ENCODE measurements at places on chromosomes 16 and 17.

DNA sequence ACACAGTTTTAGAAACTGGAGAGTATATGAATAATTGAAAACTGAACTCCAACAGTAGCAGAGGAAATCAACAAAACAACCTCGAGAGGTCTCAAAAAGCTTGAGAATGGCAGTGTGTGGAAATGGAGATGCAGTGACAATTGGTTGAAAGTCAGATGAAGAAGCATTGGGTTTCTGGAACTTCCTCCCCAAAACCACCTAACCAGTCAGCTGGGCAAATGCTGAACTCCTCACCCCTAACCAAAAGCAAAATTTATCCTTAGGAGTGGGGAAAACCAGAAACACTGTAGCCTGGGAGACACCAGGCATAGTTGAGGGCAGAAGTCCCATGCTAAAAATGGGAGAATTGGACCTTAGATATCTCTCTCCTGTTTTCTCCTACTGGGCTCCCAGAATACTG lies 109.9 kb downstream of the TANC2 start:
- no peak for DNase-seq

GRCh38 chr17:56610321-56610720 lies 16.8 kb downstream of the NOG start:
- no peak for DNase-seq

DNA sequence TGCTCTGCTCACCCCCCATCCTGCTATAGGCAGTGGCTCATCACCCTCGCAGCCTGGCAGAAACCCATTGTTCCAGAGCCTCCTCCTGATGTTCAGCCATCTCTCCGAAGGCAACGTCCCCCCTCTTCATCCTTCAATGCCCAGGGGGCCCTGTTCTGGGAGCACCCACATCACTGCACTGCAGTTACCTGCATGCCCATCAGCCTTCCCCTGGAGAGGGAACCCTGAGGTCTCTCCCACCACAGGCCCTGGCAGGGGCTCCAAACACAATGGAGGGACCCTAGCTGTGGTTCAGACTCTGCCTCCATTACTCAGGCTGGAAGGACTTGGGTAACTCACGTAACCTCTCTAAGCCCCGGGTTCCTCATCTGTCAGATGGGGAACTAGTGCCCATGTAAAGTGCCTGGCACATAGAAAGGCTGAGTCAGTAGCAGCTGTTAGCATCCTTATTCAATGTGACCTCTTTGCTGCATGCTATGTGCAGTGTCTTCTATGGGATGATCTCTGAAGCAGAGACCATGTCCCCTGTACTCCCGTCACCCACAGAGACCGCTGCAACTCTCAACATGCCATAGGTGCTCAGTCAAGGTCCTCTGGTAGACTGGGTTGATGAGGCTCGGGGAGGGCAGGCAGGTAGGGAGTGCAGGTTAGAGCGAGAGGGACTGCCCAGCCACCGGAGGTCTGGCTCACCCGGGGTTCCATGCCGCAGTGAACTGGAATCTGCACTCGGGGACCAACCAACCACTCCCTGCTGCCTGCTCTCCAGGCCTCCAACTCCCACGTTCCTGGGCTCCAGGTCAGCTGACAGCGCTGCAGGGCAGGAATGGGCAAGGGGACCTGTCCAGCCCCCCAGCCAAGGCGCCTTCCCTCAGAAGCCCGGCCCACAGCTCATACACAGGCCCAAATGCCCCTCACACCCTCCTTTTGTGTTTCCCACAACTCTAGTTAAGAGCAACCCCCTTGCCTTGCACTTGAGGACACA lies 233.2 kb downstream of the ZNF423 start:
- DNase-seq = no peak

- DNase-seq = peak; percentile 5
Measured at GRCh38 chr16:56013962-56014552, 138.9 kb upstream of the CES5A start.

- DNase-seq = no peak
Measured at GRCh38 chr17:65307961-65308316, 170.8 kb downstream of the RGS9 start.

DNA sequence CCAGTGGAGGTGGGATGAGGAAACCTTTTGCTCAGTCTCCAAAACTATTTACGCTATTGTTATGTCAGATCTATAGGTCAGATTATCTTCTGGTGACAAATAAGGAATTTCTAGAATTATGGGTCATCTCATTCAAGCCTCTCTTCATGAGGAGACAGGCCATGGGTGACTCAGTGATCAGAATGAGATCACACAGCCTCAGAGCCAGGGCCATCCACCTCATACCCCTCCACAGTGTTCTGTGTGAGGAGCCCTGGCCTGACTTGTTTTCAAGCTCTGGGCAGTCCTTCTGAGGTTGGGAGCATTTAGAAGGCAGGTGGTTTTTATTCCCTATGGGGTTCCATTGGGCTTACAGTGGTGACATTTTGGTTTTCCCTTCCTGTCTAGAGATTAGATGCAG lies 26.5 kb downstream of the YPEL2 start:
- DNase-seq = no peak

- DNase-seq = no peak
Measured at GRCh38 chr16:12255473-12255872, 278.9 kb downstream of the SNX29 start.

GRCh38 chr17:7094652-7095019 lies 14.6 kb upstream of the CLEC10A start:
- DNase-seq = no peak

- no peak for DNase-seq
Measured at GRCh38 chr16:22970209-22970865, 156.4 kb downstream of the HS3ST2 start.

DNA sequence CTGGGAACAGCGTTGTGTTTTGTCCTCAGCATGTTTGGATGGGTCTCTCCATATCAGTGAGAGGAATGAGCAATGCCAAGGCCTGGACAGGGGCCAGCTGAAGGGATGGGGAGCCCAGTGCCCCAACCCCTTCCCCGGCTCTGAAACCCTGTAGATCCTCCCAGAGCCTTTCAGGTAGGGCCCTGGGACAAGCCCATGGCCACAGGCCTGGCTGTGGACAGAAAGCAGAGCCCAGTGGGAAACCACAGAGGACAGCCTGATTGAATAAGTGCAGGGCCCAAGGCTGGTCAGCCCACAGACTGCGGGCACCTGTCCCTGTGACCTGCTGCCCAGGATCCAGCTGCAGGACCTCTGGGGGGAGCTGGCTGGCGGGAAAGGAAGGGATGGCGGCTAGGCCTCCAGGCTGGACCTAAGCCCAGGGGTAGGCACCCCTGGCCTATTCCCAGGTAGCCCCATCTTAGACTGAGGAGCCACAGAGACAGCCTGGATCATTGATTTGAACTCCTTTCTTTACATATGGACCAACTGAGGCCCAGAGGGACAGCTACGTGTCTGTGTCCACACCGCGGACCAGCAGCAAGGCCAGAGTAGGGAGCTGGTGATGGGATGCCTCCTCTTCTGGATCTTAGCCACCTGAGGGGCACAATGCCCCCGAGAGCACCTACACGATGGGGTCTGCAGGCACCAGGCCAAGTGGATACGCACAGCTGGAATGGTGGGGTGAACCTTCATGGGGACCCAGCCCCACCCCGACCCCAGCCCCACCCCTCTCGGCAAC lies 1.3 kb downstream of the CCDC102A start:
- no peak for DNase-seq

DNA sequence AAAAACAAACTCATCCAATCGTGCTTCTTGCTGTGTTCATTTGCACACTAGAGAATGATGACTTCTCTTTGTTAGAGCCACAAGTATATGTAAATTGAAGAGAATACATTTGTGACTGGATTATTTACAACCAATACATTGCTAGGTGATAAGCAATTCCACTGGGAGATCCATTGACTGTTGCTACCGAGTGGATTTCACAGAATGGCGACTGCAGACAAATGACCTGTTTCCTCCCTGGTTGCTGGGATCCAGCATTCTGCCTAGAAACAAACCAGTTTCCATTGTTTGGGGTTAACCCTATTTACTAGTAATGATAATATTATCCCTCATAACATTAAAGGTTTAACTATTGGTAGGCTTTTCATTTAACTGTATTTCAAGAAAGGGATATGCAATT lies 36.9 kb upstream of the CPHXL start:
- DNase-seq = no peak

GRCh38 chr17:76969598-76970172 lies 101.5 kb downstream of the MGAT5B start:
- no peak for DNase-seq

DNA sequence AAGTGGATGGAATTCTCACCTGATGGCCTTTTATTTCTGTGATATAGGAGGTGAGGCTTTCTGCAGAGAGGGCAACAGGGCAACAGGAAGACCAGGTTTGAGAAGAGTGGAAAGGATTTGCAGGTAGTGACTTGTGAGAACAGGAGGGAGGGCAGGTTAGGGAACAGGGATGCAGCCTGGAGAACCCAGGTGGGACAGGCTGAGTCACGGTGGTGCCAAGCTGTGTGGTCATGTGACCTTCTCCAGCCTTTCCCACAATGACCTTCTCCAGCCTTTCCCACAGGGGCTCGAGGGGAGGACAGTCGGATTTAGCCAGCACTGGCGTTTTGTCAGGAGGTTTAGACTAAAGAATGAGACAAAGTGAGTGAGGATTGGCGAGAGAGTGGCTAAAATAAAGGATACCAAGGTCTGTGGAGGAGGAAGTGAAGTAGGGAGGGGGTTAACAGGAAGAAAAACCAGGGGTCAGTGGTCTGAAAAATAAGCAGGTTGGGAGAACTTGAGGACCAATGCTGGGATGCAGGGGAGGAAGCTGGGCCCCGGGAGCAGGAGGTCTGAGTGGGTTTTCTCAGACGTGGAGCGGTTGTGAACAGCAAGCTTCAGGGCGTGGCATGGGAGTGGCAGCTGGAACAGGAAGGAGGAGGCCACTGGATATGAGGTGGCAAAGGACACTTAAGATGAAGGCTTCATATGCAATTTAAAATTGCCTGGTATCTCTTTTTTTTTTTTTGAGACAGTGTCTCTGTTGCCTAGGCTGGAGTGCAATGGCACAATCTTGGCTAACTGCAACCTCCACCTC lies 37.7 kb downstream of the DNAH2 start:
- no peak for DNase-seq

GRCh38 chr17:8726941-8727555 lies 17.6 kb downstream of the CCDC42 start:
- DNase-seq = no peak

GRCh38 chr17:65697661-65698060 lies 136.2 kb upstream of the AXIN2 start:
- no peak for DNase-seq

DNA sequence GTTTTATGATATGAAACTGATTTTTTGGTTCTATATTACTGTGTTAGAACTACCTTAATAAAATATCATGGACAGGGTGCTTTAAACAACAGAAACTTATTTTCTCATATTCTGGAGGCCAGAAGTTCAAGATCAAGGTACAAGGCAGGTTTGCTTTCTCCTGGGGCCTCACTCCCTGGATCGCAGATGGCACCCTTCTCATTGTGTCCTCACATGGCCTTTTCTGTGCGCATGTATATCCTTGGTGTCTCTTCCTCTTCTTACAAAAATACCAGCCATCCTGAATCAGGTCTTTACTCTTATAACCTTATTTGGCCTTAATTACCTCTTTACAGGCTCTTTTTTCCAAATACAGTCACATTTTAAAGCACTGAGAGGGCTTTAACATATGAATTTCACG lies 906.1 kb downstream of the CDH11 start:
- DNase-seq = no peak

GRCh38 chr16:81590714-81591544 lies 146.3 kb downstream of the CMIP start:
- DNase-seq = no peak

- DNase-seq = no peak
Measured at GRCh38 chr17:7707446-7707845, 2.4 kb downstream of the EFNB3 start.

GRCh38 chr17:45316434-45317110 lies at the start of gene MAP3K14:
MAP3K14 (minus strand) TSS chr17:45317020; CDS start chr17:45290745, 26,275 bp downstream.
- no peak for DNase-seq

- no peak for DNase-seq
Measured at GRCh38 chr16:67842509-67843342, 606 bp downstream of the THAP11 start.

DNA sequence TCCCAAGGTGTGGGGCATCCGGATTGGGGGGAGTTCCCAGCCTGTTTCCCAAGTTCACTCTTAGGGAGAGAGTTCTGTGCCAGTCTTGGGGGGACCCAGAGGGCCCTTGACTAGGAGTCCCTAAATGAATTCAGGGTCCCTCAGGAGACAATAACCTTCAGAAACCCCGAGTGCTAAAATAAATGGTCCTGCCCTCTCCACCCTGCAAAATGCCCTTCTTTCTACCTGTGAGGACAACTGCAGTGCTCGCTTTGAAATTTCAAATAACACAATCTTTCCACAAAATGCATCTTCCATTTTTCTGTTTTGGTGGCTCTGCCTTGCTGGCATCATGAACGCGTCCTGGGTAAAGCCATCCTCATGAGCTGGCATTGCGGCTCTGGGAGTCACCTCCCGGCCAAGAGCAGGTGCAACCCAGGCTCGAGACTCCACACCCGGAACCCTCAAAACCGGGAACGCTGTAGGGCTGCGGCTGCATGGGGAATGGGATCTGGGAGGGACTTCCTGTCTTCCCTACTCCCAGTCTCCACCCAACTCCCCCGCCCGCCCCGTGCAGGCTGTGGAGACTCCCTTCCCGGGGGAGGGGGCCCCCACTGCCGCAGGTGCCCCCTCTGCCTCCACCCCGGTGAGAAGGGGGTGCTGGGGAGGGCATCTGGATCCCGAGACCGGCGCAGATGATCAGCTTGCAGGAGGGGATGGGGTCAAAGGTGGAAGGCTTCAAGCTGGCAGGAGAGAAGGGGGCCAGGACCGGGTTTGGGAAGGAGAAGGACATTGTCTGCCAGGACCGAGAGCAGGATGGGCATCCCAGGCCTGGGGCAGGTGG lies at the start of gene ZNF205:
ZNF205 (plus strand) TSS at position 529 of the 823 bp plus-strand sequence. CDS start 845 bp downstream, outside the sequence.
- no peak for DNase-seq

DNA sequence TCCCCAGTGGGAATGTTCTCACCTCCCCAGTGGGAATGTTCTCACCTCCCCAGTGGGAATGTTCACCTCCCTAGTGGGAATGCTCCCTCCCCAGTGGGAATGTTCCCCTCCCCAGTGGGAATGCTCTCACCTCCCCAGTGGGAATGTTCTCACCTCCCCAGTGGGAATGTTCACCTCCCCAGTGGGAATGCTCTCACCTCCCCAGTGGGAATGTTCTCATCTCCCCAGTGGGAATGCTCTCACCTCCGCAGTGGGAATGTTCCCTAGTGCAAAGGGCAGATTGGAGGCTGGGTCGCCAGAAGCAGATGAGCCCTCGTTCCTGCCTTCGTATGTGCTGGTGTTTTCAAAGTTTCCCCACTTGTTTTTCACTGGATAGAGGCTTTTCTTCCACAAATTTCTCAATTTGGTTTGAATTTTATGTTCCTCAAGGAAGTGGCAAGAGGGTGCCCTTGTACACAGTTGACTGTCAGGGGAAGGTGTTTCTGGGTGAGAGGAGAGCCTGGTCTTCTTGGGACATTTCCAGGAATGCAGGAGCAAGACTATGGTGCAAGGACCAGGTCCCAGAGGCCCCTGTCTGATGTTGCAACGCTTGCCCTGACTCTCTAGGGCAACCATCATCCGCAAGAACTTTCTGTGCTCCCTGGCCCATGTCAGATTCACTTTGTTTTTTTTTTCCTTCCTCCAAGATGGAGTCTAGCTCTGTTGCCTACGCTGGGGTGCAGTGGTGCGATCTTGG lies 34.0 kb downstream of the TRARG1 start:
- DNase-seq = no peak

Measured in stimulated activated CD8-positive, alpha-beta memory T cell treated with anti-CD3 and anti-CD28 coated beads, Interleukin-7, amount 100 ng/mL, for 24 hours (primary cell).